ENCODE measurements at places on chromosomes 7 and 10. TPM values are rescaled to one million over a fixed set of nuclear protein-coding genes. Genes with fewer than 3 reads are reported as not detected.

DNA sequence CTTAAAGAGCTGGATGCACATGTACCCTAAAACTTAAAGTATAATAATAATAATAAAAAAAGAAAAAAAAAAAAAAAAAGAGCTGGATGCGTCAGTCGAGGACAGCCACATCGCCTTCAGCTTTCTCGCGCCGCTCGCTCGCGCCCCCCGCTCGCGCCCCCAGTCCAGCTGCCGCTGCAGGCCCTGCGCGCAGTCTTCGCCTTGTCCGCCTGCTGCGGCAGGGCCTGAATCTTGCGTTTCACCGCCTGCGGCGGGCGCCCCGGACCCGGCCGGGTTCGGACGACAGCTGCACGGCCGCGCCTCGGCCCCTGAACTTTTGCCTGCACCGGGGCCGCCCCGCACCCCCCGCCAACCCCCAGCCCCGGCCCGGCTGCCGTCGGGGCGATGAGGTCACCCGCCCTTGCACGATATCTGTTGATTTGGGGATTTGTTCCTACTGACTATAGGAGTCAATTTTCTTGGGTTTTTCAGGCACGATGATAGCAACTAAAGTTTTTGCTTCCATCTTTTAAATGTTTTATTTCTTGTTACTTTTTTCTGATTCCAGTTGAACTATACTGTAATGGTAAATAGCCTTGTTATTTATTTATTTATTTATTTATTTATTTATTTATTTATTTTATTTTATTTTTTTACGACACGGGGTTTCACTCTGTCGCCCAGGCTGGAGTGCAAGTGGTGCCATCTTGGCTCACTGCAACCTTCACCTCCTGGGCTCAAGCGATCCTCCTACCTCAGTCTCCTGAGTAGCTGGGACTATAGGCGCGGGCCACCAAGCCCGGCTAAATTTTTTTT lies 33.5 kb upstream of the CPN1 start:
- DNase-seq, result no peak

DNA sequence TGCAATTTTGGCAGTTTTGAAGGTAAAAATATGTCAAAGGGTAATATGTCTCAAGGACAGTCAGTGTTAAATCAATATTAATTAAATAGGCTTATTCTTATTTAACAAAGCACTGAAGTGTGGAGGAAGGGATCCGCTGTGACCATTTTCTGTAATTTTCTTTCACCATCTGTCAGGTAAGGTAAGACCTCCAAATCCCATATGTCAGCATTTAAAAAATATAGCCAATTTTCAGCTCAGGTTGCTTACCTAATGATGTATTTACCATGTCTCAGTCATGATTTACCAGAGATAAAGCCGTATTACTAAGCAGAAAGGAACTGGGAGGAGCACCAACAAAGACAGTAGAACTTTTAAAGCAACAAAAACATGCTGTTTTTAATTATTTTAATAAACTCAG lies 683.9 kb downstream of the CCSER2 start:
- no peak for DNase-seq

- DNase-seq, result no peak
These were observed 7.3 kb upstream of the FEZF1 start for GRCh38 chr7:122311734-122312450.

- no peak for DNase-seq
These were observed 1.1 kb upstream of the SMIM30 start for GRCh38 chr7:113119429-113119828.

The BTBD16 gene
- not detected for total RNA-seq

The NEUROD6 gene
- not detected for total RNA-seq

DNA sequence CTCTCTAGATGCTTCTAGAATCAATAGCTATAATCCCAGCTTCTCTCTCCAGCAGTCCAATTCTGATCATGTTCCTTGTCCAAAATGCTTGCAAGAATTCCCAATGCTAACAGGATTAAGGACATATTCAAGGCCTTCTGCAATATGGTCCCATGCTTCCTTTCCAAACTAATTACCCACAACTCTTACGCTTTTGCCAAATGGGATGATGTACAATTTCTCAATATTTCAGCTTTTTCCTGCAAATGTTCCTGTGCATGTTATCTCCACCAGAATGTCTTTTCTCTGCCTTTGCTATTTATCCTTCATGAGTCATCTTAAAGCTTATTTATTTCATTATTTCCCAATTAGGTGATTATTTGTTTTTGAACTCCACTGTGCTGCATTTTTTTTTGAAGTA lies 556.4 kb downstream of the SORCS1 start:
- DNase-seq, result no peak

DNA sequence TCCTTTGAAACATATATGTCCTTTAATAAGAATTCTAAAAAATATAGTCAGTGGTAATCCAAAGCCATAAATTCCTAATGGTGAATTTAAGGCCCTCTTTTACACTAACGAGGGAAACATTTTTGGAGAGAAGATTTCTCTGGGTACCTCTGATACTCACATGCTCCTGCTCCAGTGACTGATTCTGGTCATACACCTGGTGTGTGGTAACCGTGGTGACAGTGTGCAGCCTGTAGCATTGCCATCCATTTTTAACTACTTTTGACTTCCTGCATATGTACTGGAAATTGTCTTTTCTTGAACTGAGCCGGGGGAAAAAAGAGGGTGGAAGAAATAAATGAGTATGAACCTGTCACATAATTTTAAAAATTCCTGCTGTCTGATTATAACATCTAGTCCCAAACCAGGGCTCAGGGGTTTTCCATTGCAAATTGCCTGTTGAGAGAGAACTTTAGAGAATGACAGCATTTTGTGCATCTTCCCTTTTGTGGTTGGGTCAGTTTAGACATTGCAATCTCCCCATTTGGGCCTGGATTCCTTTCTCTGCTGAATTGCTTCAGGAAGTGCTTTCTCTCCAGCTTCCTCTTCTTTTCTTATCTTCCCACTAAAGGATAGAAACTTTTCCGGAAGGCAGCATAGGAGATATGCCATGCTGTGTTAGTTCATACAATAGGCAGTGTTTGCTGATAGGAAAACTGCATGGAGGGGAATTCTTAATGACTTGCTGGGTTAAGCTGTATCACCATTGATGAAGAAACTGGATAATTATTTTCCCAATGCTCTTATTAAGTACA lies 125.5 kb downstream of the GRM3 start:
- no peak for DNase-seq

The C7orf57 gene
- 0.62 TPM for total RNA-seq

GRCh38 chr7:138186951-138187351 lies 110.7 kb downstream of the AKR1D1 start:
- DNase-seq, result peak; percentile 90

DNA sequence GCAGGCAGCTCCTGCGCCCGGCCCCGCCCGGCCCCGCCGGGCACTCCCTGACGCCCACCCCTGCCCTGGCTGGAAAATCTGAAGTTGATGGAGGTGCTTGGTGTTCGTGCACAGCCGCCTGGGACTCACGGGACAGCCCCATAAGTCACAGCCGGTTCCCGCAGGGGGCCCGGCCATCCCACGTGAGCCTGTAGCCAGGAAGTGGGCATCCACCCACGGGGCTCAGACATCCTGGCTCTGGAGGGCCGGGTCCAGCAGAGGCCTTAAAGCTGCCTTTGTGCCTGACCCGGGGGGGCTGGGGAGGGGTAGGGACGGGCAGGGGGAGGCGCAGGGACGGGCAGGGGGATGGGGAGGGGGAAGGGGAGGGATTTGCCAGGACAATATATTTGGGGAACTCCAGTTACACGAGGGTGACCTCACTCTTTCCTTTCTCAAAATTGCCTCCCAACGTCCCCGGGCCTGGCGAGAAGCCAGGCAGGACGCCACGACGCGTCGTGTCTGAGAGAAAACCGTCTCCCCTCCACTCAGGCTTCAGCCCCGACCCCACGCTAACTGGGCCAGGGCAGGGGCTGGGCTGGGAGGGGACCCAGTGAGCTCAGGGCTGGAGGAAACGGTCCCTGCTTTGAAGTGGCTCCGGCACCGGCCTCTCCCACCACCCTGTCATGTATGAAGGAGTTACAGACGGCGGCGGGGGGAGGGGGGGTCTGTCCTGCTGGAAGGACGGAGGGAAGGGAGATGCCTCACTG lies 82.1 kb upstream of the PDGFA start:
- peak; percentile 69 for DNase-seq

The TET1 gene
- 3.5 TPM for total RNA-seq

GRCh38 chr7:22111661-22112060 lies 166.0 kb upstream of the CDCA7L start:
- DNase-seq, result no peak

The LAMB1 gene
- total RNA-seq, result 151 TPM

GRCh38 chr10:129586898-129587443 lies 119.9 kb downstream of the MGMT start:
- DNase-seq, result no peak

The CDK1 gene
- 248 TPM for total RNA-seq

The PCGF6 gene
- 42.0 TPM for total RNA-seq

GRCh38 chr7:105782391-105783042 lies 93.9 kb downstream of the ATXN7L1 start:
- peak; percentile 87 for DNase-seq

GRCh38 chr7:25940086-25940906 lies 211.7 kb upstream of the NFE2L3 start:
- peak; percentile 35 for DNase-seq

The KCTD7 gene
- total RNA-seq, result 14.9 TPM

All from A172 (cell line).